AG09309 (cell line): ENCODE measurements at places on chromosomes 3 and 15.

DNA sequence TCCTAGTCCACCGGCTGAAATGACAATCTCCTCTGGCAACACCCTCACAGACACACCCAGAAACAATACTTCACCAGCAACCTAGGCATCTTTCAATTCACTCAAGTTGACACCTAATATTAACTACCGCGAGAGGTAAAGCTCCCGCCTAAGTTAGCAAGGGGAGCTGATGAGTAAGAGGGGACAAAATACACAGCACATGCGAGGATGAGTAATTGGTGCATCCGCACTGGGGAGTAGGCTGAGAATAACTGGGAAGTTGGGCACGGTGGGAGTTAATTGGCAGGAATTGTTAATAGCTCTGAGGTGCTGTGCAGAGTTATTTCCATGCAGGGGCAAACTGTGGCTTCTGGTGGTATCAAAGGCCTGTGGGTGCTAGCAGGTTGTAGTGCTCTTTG, 14.5 kb upstream of the PLD1 start:
- DNase-seq = no peak

- no peak for DNase-seq
Measured at GRCh38 chr3:28989646-28990089, 291.2 kb upstream of the RBMS3 start.

DNA sequence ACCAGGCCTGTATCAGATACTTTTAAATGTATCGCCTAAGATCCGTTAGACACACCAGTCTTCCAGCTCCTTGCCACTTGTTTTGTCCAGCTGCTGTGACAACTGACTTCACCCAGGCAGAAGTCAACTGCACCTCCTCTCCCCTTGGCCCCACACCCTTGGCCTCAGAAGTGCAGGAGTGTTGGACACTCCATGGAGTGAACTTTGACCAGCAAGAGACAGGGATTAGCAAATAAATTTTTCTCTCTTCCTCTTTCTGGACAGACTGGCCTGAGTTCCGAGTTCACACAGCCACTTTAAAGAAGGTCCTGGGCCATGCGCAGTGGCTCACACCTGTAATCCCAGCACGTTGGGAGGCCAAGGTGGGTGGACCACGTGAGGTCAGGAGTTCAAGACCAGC, 2.9 kb upstream of the CLN6 start:
- no peak for DNase-seq

- no peak for DNase-seq
Measured at GRCh38 chr15:42053914-42054313, 33.1 kb upstream of the PLA2G4E start.

GRCh38 chr15:69874321-69874720, 223.4 kb downstream of the TLE3 start:
- no peak for DNase-seq
